ENCODE measurements at places on chromosomes 5 and 9.
A peak's percentile ranks its signal among the peaks of the same experiment; 100 is the strongest.

DNA sequence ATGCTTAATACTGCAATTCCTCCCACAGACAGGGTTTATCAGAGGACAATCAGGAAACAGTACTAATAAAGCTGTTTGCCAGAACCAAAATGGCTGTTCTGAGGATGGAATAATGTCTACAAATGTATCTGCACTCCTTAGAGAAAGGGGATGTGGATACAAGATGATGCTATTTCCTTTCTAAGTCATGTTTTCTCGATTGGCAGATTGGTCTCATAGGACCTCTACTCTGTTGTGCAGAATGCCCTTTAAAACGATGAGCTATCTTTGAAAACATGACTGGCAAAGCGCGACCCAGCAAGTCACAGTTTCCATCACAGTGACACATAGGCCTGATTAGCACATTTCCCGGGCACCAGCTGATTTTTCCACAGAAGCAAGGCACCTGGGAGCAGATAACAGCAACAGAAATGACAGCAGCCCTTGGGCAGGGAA is 54.0 kb downstream of the AOPEP start:
- DNase-seq = no peak

DNA sequence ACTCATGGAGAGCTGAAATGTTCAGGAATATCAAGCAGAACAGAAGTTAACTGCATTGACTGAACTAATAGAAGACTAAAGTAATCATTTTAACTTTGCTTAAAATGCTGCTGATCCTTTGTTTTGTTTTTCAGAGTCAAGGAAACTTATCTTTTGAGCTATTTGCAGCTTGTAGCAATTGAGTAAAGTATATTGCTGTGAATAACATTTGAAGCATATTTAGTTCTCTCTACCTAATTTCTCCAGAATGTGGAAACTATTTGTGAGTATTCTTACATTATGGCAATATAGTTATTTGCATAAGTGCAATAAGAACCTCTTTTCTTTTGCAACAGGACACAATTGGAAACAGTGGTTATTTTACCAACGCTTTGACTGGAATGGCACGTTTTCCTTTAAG is 5.3 kb upstream of the SOX30 start:
- DNase-seq = no peak

DNA sequence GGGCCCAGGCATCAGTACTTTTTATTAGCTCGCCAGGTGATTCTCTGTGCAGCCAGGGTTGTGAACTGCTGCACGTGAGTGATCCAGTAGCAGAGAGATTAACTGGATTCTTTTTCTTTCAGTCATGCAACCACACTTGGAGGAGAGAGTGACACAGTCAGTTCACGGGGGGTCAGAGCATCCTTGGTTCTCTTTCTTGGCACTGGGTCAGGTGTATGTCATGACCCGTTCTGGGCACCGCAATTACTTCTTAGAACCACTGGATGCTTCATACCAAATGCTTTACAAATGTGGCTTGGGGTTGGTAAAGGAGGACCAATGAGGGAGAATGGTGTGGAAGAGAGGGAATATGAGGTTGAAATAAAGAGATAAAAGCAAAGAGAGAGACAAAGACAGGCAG is 368.7 kb downstream of the MLLT3 start:
- DNase-seq = no peak

DNA sequence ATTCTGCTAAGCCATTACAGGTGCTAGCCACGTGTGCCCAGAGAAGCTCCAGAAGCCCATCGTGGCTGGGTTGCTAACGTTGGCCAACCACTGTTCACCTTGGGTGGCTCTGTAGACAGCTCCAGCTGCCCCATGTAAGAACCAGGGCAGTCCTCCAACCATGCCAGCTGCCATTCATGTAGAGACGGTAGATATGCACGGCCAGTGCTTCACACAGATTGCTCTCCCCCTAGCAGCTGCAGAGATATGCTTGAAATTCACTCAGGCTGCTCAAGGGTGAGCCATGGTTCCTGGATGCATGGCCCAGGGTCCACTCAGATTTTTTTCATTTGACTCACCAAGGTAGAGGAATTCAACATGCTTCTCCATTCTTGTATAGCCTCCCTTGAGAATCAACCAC is 31.0 kb downstream of the GADD45G start:
- no peak for DNase-seq

- no peak for DNase-seq
These were observed 303.1 kb downstream of the MLLT3 start for GRCh38 chr9:20319241-20319640.

- no peak for DNase-seq
These were observed 179.5 kb upstream of the TARS1 start for GRCh38 chr5:33261305-33261704.

DNA sequence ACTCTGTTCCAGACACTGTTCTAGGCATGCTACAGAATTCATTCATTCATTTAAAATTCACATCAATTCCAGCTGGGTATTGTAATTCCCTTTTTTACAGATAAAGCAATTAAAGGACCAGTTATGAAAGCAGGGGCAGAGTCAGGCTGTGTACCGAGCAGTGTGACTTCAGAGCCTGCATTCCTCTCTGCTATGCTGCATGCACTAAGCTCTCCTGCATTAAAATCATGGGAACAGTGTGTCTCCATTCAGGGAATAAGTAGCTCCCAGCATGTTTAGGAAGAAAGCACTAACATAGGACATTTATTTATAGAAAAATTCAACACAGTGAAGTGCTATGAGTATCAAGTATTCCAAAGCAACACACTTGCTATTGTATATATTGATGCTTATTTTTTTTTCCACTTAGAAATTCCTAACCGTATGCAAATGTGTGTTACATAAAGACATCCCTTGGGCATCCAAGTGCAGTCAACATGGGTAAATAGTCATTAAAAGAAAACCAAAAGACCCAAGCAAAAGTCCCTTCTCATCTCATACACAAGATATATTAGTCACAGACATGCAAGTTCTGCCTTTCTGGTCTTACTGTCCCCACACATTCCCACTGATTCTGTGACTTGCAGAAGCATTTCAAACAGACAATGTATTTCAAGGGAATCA is 173.7 kb downstream of the GABRB2 start:
- no peak for DNase-seq

DNA sequence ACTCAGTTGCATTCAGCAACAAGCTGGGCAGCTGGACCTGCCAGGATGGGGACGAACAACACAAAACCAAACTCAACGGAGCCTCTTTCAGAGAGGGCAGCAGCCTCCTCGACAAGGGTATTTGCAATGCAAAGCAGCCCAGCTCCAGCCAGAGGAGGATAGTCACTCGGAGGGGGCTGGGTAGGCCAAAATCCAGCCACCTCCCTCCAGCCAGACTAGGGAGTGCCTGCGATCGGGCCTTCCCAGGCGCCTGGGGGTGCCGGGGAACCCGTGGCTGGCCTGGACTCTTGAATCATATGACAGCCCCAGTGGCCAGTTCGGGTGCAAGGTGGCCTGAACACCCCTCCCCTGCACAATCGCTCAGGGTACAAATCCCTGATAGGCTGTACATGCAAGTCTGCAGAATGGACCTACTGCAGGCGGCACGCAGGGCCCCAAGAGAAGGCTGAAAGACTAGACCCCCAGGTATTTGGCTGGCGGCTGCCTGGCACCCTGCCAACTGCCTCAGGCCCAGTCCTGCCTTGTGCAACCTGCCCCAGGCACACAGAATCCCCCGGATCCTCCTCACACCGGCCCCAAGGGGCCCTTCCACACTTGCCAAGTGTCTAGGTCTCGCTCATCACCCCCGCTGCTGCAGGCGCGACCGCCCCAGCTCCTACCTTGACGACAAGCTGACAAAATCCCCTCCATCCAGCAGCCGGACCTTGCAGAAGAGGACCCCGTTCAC is 1.3 kb downstream of the EEIG1 start:
- no peak for DNase-seq

- DNase-seq = no peak
These were observed 140.9 kb downstream of the MRPS30 start for GRCh38 chr5:44949687-44950086.

- no peak for DNase-seq
These were observed 52.6 kb downstream of the IPPK start for GRCh38 chr9:92617195-92617813.

- DNase-seq = no peak
These were observed 47.2 kb downstream of the GLDC start for GRCh38 chr9:6598249-6598725.

GRCh38 chr5:140548300-140548688 is 832 bp downstream of the EIF4EBP3 start:
- no peak for DNase-seq

GRCh38 chr5:42057254-42057690 is 132.2 kb downstream of the FBXO4 start:
- peak; percentile 30 for DNase-seq

DNA sequence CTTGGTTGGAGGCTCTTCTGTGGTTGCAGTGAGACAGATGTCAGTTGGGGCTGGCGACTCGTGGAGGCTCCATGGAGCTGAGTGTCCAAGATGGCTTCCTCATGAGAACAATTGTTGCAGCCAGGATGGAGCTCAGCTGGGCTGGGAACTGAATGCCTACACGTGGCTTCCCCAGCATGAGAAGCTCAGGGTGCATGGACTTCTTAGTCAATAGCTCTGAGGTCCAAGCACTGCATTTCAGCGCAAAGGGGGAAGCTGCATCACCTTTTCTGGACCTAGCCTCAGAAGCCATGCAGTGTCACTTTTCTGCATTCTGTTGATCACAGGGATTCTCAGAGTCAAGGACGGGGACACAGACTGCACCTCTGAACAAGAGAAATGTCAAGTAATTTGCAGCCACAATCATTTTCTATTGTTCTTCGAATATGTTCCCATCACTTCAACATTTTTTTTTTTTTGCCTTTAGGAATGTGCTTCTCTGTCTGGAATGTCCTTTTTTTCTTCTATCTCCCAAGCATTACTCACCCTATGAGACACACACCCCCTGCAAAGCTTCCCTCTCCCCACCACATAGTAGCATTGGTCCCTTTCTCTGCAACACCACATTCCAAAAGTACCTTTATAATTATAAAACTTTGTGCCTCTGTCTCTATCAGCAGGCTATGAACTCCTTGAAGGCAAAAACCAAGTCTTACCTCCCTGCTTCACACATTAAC is 57.5 kb upstream of the STK32A start:
- no peak for DNase-seq

- no peak for DNase-seq
These were observed 131.1 kb upstream of the MPDZ start for GRCh38 chr9:13410566-13411031.

GRCh38 chr5:160020964-160021363 is 12.0 kb downstream of the TTC1 start:
- DNase-seq = no peak

GRCh38 chr9:110555551-110556331 is 23.8 kb downstream of the SVEP1 start:
- no peak for DNase-seq

- DNase-seq = no peak
These were observed 14.6 kb upstream of the STRBP start for GRCh38 chr9:123283048-123283408.

DNA sequence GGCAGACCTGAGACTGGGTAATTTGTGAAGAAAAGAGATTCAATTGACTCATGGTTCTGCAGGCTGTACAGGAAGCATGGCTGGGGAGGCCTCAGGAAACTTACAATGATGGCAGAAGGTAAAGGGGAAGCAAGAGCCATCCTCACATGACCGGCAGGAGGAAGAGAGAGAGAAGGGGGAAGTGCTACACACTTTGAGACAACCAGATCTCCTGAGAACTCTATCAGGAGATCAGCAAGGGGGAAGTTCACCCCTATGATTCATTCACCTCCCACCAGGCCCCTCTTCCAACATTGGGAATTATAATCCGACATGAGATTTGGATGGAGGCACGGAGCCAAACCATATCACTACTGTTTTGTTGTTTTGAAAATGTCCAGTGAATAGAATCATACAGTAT is 110.2 kb downstream of the DAPK1 start:
- DNase-seq = no peak

DNA sequence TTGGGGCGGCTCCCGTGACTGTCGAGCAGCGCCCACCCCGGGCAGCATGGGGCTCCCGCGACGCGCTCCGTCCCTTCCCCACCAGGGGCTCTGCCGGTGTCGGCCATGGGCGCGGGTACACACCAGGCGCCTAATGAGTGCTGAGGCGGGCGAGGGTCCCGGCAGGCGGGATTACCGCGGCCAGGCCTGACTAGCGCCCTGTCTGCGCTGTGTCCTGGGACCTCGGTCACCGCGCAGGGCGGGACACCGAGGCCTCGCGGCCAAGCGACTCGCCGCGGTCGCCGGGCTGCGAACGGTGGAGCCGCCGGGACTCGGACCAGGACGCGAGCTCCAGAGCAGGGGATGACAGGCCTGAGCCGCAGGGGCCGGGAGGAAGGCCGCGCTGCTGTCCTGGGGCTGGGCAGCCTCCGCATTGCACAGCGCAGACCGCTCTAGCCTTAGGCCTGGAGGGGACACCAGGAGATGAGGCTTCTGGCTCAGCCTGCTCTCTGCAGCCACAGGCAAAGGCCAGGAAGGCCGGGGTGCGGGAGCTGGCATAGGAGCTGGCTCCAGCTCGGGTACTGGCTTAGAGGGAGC is 14.1 kb downstream of the LCN10 start:
- no peak for DNase-seq

GRCh38 chr5:24365406-24365805 is 279.4 kb downstream of the CDH10 start:
- DNase-seq = no peak

DNA sequence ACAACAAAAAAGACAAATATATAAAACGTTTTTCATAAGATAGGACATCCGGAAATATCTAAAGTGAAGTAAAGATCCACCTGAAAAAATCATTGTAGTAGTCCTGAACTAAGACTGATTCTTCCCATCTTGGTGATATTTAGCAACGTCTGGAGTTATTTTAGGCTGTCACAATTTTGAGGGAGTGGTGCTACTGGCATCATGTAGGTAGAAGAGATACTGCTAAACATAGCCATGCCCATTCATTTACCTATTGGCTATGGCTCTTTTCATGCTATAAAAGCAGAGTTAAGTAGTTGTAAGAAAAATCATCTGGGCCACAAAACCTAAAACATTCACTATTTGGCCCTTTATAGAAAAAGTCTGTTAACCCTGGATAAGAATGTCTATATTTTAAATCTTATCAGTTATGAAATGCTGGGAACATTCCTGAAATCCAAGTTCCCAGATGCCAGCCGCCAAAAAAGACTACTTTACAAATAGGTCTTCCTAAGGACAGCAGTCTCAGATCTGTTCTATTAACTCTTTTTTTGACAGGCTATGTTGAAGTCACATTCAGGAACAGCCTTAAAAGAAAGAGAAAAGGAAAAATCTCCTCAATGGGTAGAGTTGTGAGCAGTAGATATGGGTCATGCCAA is 27.0 kb downstream of the RAPGEF6 start:
- DNase-seq = no peak

GRCh38 chr9:130234340-130235260 is 31.0 kb upstream of the HMCN2 start:
- DNase-seq = no peak

- no peak for DNase-seq
These were observed 106.5 kb upstream of the CCDC112 start for GRCh38 chr5:115402822-115403577.

DNA sequence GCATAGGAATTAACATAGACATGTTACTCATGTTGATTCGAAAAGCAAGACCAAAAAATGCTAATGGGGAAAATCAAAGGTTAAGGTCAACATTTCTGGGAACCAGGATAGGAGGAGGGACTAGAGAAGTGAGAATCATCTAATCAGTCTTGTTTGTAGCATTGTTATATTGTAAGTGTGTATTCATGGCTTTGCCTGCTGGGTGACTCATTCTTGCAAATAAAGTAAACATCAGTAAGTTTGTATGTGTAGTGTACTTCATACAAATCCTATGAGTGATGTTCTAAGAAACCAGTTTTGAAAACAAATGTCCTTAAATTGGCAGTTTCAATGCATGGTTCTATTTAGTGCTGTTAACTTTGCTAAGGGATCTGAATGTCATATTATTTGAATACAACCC is 79.0 kb upstream of the TMEM252 start:
- no peak for DNase-seq

GRCh38 chr5:35938568-35939227 is at the start of gene CAPSL:
Gene CAPSL, minus strand, starts transcription at chr5:35938622. Its CDS starts 17,502 bp downstream, at chr5:35921120.
- DNase-seq = no peak
